ENCODE measurements at places on chromosomes 2 and 18.
A peak's percentile ranks its signal among the peaks of the same experiment; 100 is the strongest.

- no peak for DNase-seq
These were observed 113.6 kb upstream of the COL5A2 start for GRCh38 chr2:189293164-189293563.

- DNase-seq, result peak; percentile 64
These were observed 629 bp downstream of the NRBP1 start for GRCh38 chr2:27428978-27429541.

GRCh38 chr2:42474765-42475454, 18.9 kb downstream of the KCNG3 start:
- DNase-seq, result no peak

DNA sequence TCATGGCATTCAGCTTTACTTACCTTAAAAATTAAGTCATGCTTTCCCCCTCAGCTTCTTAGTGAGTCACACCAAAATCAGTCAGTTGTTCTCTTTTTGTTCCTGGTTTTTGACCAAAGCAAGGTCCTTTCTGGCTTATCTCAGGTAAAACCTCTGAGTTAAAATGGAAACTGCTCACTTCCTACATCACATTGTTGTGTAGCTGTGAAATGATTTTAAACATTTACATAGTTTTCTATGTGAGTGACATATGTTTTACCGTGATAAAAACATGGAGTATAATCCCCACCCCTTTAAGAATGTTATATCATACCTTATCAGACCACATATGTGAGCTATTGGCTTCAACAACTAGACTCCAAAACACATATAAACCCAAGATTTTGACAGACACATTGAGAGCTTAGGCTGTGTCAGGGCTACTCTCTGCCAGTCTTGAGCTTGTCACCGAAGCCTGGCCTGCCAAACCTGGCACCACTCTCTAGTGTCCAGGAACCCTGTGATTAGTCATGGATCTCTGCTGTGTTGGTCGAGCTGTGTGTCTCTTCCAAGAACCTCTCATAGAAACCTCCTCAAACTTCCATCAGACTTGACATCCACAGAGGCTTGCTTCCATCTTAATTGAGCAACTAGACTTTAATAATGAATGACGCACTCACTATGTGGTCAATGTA, 294.5 kb upstream of the FBXO11 start:
- no peak for DNase-seq

DNA sequence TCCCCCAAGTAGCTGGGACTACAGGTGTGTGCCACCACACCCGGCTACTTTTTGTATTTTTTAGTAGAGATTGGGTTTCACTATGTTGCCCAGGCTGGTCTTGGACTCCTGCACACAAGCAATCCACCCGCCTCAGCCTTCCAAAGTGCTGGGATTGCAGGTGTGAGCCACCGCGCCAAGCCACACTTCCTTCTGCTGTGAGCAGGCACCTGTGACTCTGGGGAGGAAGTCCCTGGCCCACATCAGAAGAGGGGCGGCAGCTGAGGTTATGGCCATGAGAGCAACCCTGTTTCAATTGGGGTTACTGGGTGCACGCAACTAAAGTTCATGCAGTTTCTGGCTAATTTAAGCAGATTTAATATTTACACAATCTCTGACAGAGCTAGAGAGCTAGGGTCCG, 91.0 kb downstream of the PLB1 start:
- no peak for DNase-seq

DNA sequence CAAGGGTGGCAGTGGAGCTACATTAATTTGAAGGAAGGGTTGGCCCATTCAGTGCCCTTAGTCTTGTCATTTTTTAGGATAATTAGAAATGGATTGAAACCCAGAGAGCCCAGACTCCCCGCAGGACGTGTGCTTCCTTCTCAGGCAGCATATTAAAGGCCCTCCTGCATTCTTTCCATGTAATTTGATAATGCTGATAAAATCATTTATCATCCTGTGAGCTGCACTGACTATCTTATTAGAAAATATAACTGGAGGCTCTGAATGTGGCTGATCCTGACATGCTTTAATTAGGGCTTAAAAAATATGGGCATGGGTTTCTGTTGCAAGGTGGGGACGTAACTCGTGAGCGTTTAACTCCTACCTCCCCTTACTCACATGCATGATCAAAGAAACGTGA, 148.1 kb downstream of the ACKR3 start:
- no peak for DNase-seq

GRCh38 chr18:48594471-48595094, 55.8 kb downstream of the CTIF start:
- no peak for DNase-seq

- DNase-seq, result no peak
These were observed 118.4 kb downstream of the LNPK start for GRCh38 chr2:175883586-175884194.

DNA sequence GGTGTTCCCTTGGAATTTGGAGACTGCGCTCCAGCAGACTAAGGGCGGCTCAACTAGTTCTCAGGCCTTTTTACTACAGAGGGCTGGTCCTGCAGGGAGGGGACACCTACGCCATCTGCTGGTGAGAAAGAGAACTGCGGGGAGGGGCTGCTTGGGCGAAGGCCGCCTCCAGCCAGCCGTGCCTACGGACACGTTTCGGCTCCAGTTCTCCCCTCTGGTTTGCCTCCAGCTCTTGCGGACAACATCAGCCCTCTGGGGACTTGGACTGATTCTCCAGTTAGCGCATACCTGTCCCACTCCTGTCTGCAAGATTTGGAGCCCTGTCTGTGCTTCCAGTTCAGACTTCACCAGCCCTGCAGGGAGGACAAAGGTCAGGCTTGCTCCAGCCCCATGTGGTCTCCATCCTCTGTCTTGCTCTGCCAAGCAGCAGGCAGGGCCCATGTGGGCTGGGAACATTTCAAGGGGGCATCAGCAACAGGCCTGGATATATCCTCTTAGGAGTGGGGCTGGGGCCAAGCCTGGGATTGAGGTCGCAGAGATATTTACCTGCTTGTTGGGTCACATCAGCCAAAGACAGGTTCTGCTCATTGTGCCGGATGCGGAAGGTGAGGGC, 10.3 kb downstream of the PTPRN start:
- DNase-seq, result peak; percentile 44

Measured in AML-193 (cell line).